Activated T-helper 1 cell treated with Interleukin-2 at 50 U/mL for 16 hours (primary cell): ENCODE measurements at places on chromosomes 7 and 10.

DNA sequence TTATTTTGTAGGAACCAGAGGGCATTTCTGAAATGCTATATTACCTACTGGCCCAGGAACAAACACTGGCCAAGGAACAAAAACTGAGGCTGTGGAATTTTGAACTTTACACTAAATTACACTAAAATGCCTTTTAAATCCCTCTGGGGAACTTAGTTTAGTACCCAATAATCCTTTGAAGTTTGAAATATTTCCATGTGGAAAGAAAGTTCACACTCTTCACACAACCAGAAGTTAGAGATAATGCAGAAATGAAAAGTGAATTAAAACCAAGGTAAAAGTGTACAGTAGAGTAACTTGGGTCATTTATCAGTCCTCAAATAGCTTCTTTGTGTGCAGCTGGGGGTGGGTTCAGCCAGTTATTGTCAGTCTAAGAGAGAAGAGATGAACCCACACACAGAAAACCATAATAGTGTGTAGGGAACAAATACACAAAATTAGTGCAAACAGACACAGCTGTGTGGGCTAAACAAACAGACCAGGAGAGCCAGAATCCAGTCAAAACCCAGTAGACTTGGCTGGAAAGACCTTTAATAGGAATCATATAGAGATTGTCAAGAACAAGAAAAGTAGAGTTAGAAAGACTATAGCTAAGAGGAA lies 46.5 kb upstream of the DGKI start:
- no peak for DNase-seq

DNA sequence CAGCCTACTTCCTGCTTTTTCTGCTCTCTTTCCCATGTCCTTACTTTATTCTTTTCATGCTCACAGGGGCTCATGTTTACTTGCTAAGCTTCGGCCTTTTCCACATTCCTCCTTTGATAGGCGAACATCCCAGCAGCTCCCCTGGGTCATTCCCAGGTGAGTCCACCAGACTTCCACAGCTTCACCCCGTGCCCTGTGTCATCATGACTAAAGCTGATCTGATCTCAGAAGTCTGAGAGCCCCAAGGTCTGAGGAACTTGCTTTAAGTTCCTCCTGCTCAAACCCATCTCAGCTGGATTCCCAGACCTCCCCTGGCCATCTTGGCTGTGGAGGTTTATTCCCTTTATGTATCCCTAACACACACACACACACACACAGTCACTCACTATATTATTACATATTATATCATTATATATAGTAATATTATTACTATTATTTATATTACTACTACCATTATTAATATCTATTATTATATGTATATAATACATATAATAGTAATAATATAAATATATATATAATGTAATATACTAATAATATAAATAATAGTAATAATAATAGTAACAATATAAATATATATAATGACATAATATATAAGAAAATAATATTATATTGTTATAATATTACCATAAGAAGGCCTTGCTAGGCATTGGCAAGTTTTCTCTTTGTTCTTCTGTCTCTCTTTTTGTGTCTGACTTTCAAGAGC lies 295.9 kb downstream of the PTEN start:
- no peak for DNase-seq

GRCh38 chr10:128147669-128148068 lies 21.4 kb upstream of the MKI67 start:
- DNase-seq: no peak

GRCh38 chr10:79077488-79078173 lies 8.9 kb downstream of the ZMIZ1 start:
- no peak for DNase-seq

- no peak for DNase-seq
Measured at GRCh38 chr10:79005126-79005810, 63.5 kb upstream of the ZMIZ1 start.

GRCh38 chr10:772227-772637 lies 82.8 kb upstream of the DIP2C start:
- DNase-seq: no peak

GRCh38 chr7:40551685-40552576 lies 417.1 kb downstream of the SUGCT start:
- no peak for DNase-seq

DNA sequence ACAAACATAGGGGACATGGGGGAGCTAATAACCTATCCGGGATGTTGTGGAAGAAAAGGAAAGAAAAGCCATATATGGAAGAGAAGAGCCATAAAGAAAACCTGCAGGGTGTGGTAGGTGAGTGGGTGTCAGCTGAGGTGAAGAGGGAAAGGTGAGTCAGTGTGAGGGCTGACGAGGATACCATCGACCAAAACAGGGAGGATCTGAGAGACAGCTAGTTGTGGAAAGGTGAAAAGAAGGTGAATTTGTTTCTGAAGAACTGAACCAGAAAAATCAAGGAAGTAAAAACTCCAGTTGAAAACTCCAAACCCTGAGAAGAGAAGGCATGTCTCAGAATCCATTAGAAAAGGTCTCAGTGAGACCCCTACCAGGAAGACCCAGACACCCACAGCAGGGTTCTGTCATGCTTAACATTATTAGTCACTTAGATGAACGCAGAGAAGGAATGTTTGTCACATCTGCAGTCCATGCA lies 4.1 kb downstream of the BLNK start:
- no peak for DNase-seq

GRCh38 chr10:7098160-7098762 lies 312.6 kb downstream of the SFMBT2 start:
- no peak for DNase-seq

- DNase-seq: no peak
Measured at GRCh38 chr10:44922796-44923545, 11.8 kb downstream of the TMEM72 start.

- no peak for DNase-seq
Measured at GRCh38 chr10:97889461-97890265, 40.0 kb downstream of the GOLGA7B start.

DNA sequence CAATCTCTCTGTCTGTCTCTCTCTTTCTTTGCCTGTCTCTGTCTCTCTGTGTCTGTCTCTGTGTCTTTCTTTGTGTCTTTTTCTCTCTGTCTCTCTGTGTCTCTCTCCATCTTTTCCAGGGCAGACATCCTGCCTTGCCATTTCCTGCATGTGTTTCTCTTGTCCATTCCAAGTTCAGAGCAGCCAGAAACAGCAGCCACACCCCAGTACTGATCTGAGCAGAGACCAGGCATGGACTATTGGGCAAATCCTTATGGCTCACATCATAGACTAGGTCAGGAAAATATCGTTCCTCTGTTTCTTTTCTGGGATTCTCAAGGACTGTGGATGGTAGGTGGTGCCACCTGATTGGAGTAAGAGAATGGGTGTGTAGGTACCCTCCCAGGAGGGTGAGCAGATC lies 95.8 kb downstream of the RAMP3 start:
- no peak for DNase-seq

GRCh38 chr7:69115788-69116187 lies 482.5 kb upstream of the AUTS2 start:
- DNase-seq: no peak

DNA sequence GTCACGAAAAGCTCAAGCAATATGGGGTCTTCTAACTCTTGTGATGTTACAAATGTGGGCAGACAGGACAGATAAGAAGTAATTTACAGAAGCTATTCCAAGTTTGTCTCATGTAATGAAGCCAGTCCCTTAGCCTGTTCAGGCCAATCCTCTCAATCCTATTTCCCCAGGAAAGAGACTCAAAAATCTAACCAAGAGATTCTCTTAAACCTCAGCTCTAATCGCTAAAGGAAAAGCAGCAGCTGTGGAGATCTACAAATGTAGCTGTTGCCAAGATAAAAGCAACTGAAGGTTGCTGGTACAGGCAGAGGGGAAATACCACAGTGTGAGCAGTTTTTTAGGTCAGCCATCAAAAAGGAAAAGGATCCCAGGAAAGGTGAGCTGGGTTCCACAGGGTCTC lies 39.3 kb downstream of the ANK3 start:
- DNase-seq: no peak

DNA sequence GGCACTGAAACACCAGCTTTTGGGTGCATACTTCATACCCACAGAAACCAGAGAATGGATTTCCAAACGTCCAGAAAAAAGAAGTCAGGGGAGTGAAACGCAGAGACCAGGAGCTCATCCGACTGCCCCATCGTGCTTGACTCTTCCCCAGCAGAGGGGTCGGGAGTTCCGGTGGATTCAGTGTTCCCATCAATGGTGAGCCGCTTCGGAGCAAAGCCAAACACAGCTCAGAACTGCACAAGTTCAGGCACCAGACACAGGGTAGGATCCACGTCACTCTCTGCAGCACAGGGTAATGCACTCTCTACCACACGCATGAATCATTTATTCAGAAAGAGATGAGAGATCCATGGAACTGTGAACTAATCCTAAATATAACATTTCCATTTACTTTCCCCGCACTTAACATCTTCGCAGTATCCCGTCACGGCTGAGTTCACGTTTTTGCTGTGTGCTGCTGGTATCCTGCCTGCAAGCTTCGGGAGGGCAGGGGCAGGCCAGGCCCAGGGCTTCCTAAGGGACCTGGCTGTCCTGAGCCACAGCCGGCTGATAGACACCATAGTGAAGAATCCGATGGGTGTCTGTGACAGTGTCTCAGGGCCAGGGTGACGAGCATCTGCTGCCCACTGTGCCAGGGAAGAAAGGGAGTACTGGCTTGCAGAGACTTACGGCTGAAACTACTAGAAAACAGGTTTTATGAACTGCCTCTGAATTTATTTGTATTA lies 545.3 kb downstream of the PTPRN2 start:
- no peak for DNase-seq

GRCh38 chr7:128830231-128831177 lies at the start of gene FLNC:
Gene FLNC (plus strand): TSS chr7:128830406. CDS start chr7:128830638, 232 bp downstream.
- DNase-seq: no peak

DNA sequence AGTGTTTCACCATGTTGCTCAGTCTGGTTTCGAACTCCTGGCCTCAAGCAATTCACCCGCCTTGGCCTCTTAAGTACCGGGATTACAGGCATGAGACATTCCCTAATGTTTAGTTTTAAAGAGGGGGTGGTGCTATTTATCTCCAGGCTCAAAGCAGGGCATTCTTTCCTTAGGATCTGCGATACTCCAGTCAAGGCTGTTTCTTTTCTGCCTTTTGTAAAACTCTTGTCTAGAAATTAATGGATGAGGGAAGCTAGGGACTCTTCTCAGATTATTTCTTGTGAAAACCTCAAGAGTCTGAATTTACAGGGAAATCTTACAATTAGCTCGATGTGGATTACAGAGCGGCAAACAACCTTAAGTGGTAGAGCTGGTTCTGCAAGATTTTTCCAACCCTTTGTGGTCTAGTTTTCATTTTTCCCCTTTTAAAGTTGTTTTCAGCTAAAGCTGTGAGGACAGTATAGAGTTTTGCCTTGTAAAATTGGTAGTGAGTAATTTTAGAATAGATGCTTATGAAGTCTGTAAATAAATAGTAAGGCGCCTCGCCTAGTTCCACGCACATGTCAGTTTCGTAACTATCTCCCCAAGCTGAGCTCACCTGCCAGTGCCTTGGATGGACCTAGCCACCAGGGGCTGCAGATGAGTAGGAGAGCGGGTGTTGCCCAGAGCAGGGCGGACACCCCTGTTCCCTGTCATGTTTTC lies 53.1 kb downstream of the CUX1 start:
- no peak for DNase-seq

- DNase-seq: no peak
Measured at GRCh38 chr7:41822259-41822817, 119.4 kb upstream of the INHBA start.

GRCh38 chr7:6618621-6619020 lies 3.2 kb downstream of the ZNF853 start:
- no peak for DNase-seq

- no peak for DNase-seq
Measured at GRCh38 chr7:523347-524336, 4.0 kb upstream of the PDGFA start.

- no peak for DNase-seq
Measured at GRCh38 chr10:71965623-71966022, 1.4 kb downstream of the CHST3 start.

DNA sequence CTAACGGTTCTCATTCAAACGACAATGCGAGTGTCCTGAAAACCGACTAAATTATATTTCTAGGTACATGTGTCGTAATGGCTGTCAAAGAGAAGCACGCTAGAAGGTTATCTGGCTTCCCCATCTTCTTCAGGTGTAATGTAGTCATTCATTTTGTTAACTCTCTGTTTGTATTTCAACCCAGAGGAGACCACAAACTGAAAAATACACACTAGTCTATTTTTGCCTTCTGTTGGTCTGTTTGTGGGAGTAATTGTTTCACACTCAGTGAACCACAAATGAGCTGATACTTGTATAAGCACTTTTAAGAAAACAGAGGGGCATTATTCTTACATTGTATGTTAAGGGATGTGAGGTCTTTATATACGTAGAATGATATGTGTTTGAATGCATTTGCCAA lies 305.9 kb downstream of the GATA3 start:
- no peak for DNase-seq

GRCh38 chr10:34141032-34141680 lies 673.9 kb downstream of the PARD3 start:
- no peak for DNase-seq

DNA sequence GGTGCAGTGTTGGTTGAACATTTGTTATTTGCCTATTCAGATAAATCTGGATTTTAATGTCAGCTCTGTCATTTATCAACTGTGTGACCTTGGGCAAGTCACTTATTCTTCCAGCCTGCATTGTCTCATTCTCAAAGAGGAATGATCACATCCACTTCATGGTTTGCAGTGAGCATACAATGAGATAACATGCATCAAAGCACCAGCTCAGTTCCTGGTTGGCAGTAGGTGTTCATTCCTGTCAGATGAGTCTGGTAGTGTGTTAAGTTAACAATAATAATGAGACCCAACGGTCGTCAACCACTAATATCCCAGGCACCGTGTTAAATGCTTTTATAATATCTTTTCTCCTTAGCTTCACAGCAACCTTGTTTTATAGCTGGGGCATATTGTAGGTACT lies 137.3 kb downstream of the SORCS3 start:
- no peak for DNase-seq
